ENCODE measurements at places on chromosomes 5 and 9.

- H3K27ac ChIP-seq, result no peak overlapping the region
- no peak for DNase-seq
- H3K4me1 ChIP-seq, result no peaks in the 10 kb centered on the region
- no peak overlapping the region for H3K4me3 ChIP-seq
Observed at GRCh38 chr5:143913008-143913752, 101.2 kb downstream of the HMHB1 start.

- peaks cover 18% of the 10 kb centered on the region for H3K36me3 ChIP-seq
- H3K27me3 ChIP-seq, result no peaks in the 10 kb centered on the region
- peak overlapping the region; percentile 97 for H3K27ac ChIP-seq
Observed at GRCh38 chr9:127783111-127784008, 2.5 kb upstream of the CDK9 start.

DNA sequence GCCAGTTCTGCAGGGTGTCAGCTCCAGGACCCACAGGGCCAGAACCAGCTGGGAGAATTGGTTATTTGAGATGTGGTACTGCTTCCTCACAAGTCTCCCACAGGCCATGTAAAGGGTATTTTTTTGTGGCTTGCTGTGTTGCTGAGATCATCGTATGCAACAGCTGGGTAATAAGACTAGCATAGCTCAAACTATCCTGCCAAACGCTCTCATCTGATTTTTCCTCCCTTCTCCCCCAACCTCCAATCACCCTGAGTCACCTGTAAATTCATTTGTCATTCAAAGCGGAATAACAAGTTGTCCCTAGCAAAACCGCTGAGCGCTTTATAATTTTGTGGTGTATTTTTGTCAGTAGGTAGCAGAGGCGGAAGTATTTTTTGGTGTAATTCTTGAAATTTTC is 63.2 kb downstream of the NSG2 start:
- no peaks in the 10 kb centered on the region for H3K27me3 ChIP-seq
- H3K4me3 ChIP-seq, result no peak overlapping the region
- no peaks in the 10 kb centered on the region for H3K4me1 ChIP-seq
- no peak overlapping the region for H3K27ac ChIP-seq

GRCh38 chr5:162888268-162888667 is 549.1 kb upstream of the CCNG1 start:
- no peak overlapping the region for H3K4me3 ChIP-seq
- no peaks in the 10 kb centered on the region for H3K4me1 ChIP-seq
- H3K27ac ChIP-seq, result no peak overlapping the region
- no peak for DNase-seq
- no peaks in the 10 kb centered on the region for H3K36me3 ChIP-seq

- H3K36me3 ChIP-seq, result no peaks in the 10 kb centered on the region
- no peaks in the 10 kb centered on the region for H3K4me1 ChIP-seq
- DNase-seq, result peak; percentile 53
- no peaks in the 10 kb centered on the region for H3K27me3 ChIP-seq
- no peak overlapping the region for H3K27ac ChIP-seq
- no peak overlapping the region for H3K4me3 ChIP-seq
Observed at GRCh38 chr9:16310278-16311110, 560.0 kb downstream of the BNC2 start.

- H3K27ac ChIP-seq, result peak overlapping the region; percentile 37
- DNase-seq, result no peak
- no peak overlapping the region for H3K4me3 ChIP-seq
- no peaks in the 10 kb centered on the region for H3K27me3 ChIP-seq
- H3K36me3 ChIP-seq, result peaks cover 72% of the 10 kb centered on the region
- peaks cover 25% of the 10 kb centered on the region for H3K4me1 ChIP-seq
Observed at GRCh38 chr5:150538007-150538917, 30.3 kb downstream of the NDST1 start.
